Activated effector memory CD4-positive, alpha-beta T cell treated with Interleukin-2 at 50 U/mL for 16 hours (primary cell): ENCODE measurements at places on chromosomes 12 and 14.

- DNase-seq: no peak
These were observed 550.7 kb downstream of the SLC6A15 start for GRCh38 chr12:84361651-84362551.

- no peak for DNase-seq
These were observed 333.1 kb downstream of the FUT8 start for GRCh38 chr14:65745396-65746190.

GRCh38 chr14:104360501-104360900 lies 219.1 kb upstream of the C14orf180 start:
- no peak for DNase-seq

DNA sequence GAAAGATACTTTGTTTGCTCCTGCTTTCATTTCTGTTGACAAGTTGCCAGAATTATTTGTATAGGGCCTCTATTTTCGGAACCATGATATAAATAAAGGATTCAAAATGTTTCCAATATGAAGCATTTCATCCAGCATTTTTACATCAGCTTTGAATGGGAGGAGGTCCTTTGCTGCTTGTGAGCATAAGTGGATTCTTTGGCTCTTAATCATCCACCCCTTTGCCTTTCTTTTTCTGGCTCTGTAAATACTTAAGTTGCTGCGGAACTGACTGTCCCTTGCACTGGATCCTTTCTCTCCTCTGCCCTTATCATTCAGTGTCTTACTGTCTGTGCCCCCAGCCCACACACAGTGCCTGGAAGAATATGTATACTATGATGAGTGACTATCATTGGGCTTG lies 357.3 kb upstream of the RGS6 start:
- DNase-seq: no peak

DNA sequence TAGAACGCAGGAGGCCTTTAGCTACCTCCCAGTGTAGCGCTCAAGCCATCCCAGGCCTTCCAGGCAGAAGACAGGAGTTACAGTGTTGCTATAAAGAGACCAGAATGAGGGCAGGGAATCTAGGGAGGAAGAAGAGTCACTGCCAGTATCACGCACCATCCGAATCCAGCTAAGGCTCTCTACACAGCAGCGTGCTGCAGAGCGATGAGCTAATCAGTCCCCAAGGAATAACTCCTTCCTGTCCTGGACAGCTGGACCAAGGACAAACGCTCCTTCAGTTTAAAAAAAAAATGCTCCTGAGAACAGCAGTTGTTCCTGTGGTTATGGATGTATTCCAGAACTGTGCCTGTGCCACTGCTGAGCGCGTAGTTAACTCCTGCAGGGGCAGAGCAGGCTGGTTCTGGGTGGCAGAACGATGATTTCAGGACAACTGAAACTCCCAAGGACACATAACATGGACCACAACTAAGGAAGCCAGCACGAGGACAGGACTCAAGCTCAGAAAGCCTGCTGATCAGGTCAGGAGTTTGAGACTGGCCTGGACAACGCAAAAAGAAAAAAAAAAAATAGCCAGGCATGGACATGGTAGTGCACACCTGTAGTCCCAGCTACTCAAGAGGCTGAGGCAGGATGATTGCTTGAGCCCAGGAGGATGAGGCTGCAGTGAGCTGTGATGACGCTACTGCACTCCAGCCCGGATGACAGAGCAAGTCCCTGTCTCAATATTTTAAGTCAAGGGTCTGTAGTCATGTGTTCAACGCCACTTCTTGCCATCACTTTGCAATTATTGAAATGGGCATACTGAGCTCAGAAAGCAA lies 2.6 kb downstream of the IFFO1 start:
- DNase-seq: no peak

GRCh38 chr12:111607239-111607638 lies 8.1 kb upstream of the ATXN2 start:
- DNase-seq: no peak

- no peak for DNase-seq
These were observed 39.6 kb downstream of the DNAH10 start for GRCh38 chr12:123801573-123802178.

DNA sequence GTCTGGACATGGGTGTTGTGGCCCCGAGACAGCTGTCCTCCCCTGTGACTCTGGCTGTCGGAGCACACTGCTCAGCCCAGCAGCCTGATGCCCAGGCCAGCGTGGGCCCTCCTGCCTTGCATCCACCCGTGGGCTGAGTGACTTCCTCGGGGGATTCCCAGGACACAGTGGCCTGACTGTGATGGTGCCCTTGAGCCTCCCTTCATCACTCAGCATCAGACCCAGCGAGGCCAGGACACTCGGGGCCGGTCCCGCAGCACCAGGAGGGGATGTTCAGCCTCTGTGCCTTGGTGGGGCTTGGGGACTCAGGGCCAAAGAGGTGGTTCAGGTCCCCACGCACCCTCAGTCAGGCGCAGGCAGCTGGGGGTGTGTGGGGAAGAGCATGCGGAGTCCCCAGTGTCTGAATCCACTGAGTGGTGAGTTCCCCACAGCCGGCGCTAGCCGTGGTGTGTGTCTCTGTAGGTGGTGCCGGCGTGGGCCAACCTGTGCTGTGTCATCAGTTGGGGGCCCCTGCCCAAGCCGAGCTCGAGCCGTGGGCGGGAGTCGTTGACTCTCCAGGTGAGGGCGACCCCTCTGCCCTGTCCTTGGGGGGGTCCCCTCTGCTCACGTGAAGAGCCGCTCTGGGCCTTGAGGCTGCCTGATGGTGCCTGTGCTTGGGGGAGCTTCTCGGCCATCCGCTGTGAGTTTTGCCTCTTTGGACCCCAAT lies 185.8 kb downstream of the ADGRD1 start:
- DNase-seq: no peak

DNA sequence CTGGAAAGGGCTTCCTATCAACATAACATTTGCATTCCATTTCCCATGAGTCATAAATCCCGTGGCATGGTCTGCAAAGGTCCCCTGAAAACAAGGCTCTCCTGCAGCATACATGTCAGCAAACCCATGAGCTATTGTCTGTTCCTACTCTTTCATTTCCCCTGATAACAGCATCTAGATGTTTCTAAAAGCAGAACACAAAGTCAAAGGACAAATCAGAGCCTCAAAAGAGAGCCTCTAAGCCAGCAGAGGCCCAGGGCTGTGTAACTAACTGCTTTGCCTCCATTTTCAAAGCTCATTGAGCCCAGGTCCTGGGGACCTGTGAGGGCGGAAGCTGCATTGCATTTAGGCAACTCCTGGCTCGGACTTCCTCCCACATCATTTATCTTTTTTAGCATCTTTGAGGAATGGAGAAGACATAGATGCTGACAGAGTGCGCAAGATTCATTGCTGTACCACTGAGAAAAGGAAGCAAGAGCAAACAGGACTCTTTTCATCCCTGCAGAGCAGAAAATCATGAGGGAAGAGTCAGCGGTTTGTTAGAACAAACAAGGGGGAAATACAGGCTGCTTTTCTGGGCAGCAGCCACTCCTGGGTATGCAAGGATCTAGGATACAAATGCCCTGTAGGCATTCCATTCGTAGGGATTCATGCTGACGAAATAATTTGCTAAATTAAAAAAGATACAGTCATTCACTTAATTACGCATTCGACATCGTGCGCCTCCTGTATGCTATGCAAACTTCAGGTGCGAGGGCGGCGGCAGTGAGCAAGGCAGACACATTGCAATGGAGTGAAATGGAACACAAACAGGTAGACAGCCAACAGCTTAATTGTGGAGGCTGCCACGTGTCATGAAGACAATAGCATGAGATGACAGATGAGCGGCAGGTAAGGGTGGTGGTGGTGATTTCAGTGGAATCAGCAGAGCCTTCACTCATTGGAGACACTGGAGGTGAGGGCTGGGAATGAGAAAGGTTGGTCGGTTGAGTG lies 131.0 kb downstream of the TMEM132D start:
- DNase-seq: no peak

DNA sequence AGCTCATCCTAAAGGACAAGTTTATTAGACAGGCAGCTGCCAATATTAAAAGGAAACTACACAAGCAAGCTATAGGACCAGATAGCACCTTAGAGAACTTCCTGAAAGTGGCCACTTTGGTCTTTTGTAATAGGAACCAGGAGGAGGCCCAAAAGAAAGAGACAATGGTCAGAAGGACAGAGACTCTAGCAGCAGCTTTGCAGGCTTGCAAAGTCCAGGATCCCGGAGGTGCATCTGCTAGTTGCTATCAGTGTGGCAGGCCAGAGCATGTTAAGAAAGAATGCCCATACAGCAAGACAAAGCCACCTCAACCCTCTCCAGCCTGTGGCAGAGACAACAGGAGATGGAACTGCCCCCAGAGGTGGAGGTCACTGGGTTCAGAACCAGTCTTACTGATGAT lies 23.4 kb downstream of the APOBEC1 start:
- no peak for DNase-seq
